Activated CD4-positive, CD25-positive, alpha-beta regulatory T cell treated with anti-CD3 and anti-CD28 coated beads, Interleukin-2, amount 50 U/mL, for 72 hours (primary cell): ENCODE measurements at places on chromosomes 16 and 17.

DNA sequence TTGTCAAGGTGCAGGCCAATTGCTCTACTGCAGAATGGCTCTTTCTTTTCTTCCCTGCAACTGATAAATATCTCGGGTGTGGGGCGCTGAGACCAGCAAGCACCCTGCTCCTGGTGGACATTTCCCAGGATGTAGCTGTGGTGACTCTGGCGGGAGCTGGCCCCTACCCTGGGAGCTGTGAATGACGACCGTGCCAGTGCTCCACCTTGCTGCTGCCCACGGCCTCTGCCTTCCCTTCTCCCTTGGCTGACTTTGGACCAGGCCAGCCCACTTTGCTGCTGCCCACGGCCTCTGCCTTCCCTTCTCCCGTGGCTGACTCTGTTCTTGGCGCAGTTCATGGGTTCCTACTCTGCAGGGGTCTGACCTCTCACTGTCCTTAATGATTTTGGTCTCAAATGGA, 16.1 kb downstream of the CARD14 start:
- DNase-seq: no peak

- no peak for DNase-seq
Observed at GRCh38 chr16:87048038-87048729, 269.0 kb downstream of the C16orf95 start.

GRCh38 chr16:7419441-7419840, 86.8 kb downstream of the RBFOX1 start:
- DNase-seq: no peak

GRCh38 chr16:88740727-88741055, 34.4 kb downstream of the CTU2 start:
- no peak for DNase-seq

- no peak for DNase-seq
Observed at GRCh38 chr17:83019376-83019775, 60.0 kb upstream of the METRNL start.

DNA sequence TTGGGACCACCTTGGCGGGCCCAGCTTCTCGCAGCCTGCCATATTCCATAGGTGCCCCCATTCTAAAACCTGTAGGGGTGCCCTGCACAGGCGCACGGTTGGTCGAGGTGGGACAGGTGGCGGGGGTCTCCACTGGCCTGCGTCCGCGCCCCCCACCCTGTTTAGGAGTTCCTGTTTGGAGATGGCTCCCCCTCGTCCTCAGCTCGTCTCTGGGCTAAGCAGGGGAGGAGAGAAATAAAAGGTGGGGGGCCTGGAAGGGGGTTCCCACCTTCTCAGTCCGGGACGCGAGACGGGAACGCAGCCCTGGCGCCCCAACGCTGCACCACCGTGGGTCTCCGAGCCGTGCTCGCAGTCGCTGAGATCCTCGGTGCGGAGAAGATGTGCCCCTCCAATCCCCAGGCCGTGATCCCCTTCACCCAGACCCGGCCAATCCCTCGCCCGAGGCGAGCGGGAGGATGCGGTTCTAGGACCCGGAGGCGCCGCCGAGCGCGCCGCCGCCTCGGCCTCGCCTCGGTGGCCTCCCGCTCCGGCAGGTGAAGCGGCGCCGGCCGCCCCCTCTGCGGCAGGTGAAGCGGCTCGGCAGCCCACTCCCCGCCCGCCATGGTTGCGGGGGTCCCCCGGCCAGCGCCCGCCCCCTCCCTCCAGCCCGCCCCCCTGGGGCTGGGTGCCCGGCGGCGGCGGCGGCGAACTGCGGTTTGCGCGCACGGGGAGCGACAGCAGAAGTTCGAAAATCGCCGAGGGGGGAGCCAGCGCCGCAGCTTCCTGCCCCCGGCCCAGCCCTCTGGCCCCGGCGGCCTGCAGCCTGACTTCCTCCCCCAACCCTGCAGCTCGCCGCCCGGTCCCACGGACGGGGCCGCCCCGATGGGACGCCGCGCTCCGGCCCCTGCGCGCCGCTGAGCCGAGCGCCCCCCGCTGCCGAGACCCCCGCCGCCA, at the start of gene FMNL1:
Gene FMNL1 (plus strand): TSS at position 805 of the 933 bp plus-strand sequence. CDS start 240 bp downstream, outside the sequence.
- peak; percentile 76 for DNase-seq

- DNase-seq: no peak
Observed at GRCh38 chr16:23306199-23307100, 4.3 kb downstream of the SCNN1B start.

GRCh38 chr17:64155751-64156544, 26.0 kb upstream of the ERN1 start:
- no peak for DNase-seq

- DNase-seq: no peak
Observed at GRCh38 chr17:12024327-12024726, 3.6 kb downstream of the MAP2K4 start.

DNA sequence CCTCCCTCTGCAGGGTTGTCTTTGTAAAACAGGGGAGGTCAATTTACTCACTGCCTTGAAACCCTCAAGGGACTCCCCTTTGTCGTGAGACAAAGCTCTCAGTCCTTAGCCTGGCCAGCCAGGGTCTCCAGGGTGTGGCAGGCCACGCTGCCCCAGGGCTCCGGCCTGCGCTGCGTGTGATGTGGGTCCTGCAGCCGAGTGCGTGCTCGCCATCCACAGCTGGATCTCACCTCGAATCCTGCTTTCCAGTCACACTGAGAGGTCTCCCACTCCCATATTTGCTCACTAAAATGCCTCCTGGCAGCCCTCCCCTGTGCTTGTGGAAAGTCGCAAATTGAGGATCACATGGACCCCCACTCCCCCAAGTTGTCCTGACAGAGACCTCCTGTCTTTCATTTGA, 10.0 kb upstream of the CLEC18C start:
- no peak for DNase-seq

DNA sequence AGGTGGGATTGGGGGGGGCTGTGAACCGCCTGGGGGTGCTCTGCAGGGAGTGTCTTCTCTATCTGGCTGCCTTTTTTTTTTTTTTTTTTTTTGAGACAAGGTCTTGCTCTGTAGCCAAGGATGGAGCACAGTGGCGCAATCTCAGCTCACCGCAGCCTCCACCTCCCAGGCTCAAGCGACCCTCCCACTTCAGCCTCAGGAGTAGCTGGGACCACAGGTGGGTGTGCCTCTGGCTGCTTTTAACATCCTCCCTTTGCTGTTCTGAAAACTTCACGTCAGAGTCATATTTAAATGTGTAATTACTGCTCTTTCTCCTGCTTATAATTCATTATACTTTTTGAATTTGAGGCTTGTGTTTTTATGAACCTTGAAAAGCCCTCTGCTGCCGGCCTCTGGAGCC, 78.4 kb downstream of the ZNF778 start:
- DNase-seq: no peak

GRCh38 chr17:80656590-80656989, 112.0 kb downstream of the RPTOR start:
- no peak for DNase-seq

- no peak for DNase-seq
Observed at GRCh38 chr17:27343977-27344607, 50.2 kb downstream of the WSB1 start.

DNA sequence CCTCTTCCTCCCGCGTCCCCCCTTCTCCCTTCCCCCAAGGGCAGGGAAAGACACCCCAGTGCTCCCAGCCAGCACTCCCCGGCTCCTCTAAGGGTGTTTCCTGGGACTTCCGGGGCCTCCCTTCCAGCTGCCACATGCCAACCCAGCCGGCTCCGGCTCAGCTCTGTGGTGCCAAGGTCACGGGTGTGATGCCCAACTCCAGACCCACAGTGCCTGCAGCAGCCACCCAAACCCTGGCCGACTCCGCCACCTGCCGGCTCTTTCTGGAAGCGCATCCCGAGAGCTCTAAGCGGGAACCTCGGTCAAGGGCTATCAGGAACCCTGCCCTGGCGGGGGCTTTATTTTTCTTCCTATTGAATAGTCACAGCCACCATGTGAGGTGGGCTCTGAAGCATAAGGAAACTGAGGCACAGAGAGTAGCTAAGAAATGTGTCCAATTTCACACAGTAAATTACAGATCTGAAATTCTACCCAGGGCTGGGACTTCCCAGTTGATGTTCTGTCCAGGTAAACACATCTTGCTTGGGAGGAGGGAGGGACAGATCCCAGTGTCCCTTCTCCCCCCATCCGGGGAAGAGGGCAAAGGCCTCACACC, 3.3 kb upstream of the PPP1R1B start:
- peak; percentile 93 for DNase-seq

- DNase-seq: no peak
Observed at GRCh38 chr16:68592466-68593337, 52.4 kb upstream of the CDH3 start.

GRCh38 chr17:79741751-79742588, 11.2 kb downstream of the ENPP7 start:
- peak; percentile 85 for DNase-seq

DNA sequence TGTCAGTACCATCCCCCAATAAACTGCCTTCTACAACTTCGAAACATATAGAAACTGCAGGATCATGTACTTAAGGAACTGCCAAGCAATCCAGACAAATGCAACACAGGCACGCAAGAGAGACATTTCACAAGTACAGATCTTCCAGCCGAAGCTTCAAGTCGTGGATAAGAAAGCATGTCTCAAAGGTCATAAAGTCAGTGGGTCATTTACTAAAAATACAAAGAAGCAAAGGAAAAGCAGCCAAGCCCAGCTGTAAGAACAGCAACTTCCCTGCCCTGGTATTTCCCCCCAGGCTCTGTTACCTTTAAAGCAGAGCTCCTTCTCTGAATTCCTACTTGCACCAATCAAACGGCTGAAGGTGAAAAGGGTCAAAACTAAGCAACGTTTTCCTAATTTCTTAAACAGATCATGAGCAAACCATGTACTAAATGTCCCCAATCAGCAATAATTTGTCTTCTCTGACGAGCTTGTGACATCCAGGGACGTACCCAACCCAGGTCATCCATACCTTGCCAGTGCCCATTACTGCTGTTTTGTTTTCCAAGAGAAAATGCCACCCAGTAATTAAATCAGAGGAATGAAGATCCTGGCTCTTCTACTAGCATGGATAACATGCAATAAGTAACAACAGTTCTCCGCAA, 1.7 kb downstream of the AKTIP start:
- no peak for DNase-seq

DNA sequence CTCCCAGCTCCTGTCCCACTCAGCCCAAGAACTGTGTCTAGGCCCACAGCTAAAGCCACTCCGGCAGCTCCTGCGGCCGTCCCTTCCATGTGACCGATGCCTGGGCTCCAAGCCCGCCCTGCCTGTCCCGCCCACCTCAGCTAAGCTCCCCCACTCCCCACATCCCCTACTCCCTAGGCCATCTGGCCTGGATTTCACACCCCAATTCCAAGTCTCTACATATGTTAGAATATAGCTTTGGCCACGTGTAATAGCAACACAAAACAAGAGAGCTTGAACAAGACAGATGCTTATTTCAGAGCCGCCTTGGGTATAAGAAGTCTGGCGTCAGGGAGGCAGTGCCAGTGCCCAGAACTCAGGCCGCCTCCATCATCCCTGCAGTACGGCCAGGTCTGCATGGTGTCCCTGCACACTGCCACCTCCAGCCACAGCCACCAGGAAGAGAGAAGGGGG, 30.0 kb upstream of the USP22 start:
- DNase-seq: no peak

DNA sequence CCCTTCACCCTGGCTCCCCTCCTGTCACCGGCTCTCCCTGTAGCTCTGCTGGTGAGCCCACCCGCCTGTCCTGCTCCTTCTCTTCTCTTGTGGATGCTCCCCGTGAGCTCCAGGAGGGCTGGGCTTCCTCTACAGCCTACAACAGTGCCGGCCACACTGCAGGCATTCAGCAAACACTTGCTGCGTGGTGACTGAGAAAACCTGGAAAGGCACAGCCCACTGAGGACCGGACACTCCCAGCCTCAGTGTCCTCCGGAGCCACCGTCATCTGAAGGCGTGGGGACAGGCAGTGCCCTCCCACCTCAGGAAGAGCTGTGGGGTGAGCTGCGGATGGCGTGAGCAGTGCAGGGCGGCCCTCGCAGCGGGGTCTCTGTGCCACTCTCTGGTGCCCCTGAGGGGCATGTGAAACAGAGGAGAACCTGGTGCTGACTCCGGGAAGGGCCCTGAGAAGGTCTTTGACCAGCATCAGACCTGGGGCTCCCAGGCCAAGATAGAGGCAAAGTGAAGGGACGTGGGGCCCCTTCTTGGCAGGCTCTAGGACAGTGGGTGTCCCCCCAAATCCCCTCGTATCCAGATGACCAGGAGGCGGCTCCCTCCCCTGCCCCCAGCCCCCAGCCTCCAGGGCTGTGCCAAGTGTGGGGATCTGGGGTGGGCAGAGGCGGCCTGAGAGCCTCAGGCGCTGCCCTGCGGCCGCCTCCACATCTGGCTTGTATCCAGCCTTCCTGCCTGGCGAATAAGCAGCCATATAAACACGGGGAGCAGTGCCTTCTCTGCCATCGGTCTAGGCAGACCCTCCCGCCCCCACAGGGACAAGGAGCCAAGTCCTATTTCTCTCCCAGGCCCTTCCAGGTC, 44.0 kb upstream of the PABPN1L start:
- DNase-seq: no peak

- DNase-seq: no peak
Observed at GRCh38 chr16:9647981-9648701, 534.1 kb downstream of the GRIN2A start.

DNA sequence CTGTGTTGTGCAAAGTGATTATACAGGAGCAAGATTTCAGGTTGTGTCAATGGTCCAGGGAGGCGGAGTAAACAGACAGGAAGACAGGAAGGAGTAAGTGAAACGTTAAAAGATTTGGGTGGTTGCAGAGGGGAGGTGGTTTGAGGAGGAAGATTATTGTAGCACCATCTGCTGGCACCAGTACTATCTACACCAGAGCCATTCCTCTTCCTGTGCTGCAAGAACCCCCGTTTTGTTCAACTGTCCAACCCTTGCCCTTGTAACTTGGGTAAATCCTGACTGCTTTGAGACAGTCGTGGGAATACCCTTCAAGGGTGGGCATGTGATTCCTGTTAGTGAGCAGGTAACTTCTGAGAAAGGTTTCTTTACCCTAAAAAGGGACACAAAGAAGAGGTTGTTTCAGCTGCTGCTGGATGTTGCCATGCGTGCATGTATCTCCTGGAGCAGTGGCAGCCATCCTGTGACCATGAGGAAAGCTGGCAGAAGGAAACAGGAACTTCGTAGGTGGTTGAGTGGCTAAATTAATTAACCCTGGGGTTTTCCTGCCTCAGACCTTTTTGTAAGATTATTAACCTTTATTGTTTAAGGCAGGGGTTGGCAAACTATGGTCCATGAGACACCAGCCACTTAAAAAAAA, 124.1 kb downstream of the PRKCA start:
- no peak for DNase-seq

- peak; percentile 52 for DNase-seq
Observed at GRCh38 chr16:23836404-23837311, 875 bp downstream of the PRKCB start.

DNA sequence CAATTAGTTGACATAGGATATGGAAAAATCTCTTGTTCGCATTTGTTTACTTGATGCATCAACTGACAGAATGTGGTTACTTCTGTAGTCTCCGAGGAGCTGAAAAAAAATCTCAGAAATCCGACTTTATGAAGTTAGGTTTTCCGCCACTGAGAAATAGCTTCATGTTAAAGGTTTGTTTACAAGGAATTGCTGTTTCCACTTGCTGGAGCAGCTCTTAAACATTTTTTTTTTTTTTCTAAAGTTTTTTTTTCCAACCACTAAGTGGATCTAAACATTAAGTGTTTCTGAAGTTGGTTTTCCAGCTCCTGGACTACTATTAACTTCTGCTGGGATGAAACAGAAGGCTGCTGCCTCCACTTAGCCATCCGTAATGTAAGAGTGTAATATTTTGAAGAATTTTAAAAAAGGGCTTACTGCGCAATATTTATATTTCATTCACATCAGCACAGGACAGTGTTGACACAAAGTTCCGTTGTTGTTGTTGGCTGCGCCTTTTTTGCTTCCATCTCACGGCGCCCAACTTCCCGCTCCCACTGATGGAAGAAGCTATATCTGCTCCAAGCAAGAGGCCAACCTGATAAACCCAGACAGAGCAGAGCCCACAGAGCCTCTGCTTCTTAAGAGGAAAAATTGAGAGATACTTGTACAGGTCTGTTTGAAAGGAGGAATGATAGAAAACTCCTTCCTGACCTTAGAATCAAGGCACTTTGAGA, 167.7 kb upstream of the KCNJ16 start:
- DNase-seq: no peak
